Caco-2 (cell line): ENCODE measurements at places on chromosomes 1 and 21. TPM values are rescaled to one million over a fixed set of nuclear protein-coding genes. Genes with fewer than 3 reads are reported as not detected.

Gene TRIM62
- total RNA-seq, result 2.4 and 2.5 TPM in 2 replicates

Gene SERBP1
- total RNA-seq, result 182 and 192 TPM in 2 replicates

Gene SLC45A1
- 0.41 and 0.44 TPM in 2 replicates for total RNA-seq

Gene NPPA
- total RNA-seq, result not detected in 2 replicates
